Left renal pelvis (tissue), 4 donors: ENCODE measurements at places on chromosomes 1 and 21.

- DNase-seq: no peak
These were observed 223.0 kb upstream of the ADAMTS5 start for GRCh38 chr21:27189870-27190269.

GRCh38 chr1:34055818-34056217, 109.2 kb downstream of the CSMD2 start:
- DNase-seq: no peak

DNA sequence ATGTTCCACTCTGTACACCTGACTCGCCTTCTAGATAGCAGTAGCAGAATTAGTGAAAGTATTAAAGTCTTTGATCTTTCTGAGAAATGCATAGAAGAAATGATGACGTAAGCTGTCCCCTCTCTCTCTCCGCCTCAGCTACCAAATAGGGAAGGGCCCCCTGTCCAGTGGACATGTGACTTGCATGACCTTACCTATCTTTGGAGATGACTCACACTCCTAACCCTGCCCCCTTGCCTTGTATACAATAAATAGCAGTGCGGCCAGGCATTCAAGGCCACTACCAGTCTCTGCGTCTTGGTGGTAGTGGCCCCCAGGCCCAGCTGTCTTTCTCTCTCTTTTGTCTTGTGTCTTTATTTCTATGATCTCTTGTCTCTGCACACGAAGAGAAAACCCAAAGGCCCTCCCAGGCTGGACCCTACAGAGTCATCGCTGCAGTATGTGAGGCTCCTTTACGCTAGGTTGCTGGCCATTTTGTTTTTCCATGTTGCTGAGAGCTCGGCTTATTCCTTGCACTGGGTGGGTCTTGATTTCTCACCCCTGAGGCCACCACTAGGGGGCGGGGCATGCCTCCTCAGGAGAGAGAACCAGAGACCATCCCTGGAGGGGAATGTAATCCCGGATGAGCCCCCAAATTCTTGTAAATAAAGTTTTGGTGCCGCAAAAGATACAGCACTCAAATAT, 16.0 kb upstream of the ZBTB8B start:
- DNase-seq: no peak

DNA sequence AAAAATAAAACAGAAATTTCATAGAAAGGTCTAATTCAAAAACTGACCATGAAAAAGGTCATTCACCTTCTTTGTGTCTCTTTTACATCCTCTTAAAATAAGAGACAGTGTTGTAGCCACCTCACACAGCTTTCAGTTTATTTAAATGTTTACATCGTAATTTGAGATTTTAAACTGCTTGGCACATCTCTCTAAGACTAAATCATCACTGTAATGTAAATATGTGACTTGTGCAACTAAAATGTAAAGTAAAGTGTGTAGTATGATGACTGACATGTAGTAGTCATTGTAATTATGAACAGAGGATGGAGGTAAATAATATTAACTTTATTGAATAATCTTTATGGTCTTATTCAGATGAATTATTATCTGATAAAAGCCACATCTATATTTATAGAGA, 283.9 kb downstream of the KCNT2 start:
- DNase-seq: no peak
